ENCODE measurements at places on chromosomes 2 and 18.

DNA sequence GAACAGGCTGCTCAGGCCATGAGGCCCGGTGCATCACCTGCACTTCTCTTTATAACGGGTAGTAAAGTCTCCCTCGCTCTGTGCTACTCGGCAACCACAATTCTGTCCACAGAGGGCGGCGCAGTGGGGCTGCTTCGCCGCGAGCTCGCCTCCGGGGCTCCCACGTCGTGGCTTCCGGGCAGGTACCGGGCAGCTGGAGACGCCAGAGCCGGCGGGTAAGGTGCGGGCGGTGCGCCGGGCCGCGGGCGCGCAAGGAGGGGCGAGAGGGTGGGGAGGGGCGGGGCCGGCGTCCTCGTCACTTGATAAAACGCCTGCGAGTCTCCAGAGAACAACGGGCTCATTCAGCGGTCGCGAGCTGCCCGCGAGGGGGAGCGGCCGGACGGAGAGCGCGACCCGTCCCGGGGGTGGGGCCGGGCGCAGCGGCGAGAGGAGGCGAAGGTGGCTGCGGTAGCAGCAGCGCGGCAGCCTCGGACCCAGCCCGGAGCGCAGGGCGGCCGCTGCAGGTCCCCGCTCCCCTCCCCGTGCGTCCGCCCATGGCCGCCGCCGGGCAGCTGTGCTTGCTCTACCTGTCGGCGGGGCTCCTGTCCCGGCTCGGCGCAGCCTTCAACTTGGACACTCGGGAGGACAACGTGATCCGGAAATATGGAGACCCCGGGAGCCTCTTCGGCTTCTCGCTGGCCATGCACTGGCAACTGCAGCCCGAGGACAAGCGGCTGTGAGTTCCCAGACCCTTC, at the start of gene ITGA6:
ITGA6 (plus strand) TSS at position 331 of the 734 bp plus-strand sequence.
- DNase-seq, result peak; percentile 93

DNA sequence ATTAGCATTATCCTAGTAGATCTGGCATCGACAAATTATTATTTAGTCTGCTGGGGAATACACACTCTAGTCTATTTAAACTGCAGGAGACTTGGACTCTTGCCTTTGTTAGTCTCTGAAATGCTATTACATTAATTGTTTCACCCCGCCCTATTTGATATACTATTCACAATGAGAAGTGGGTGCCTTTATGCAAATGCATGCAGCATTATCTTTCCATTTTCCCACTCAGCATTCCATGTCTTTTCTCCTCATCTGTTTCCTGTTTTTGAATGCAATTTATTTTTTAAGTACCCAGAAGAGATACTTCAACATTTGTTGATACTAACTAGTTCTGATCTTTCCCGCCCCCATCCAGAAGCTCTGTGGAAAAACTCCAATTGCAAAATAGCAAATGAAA, 395.3 kb upstream of the NXPH2 start:
- no peak for DNase-seq

- DNase-seq, result no peak
These were observed 155.1 kb downstream of the SS18 start for GRCh38 chr18:25935356-25935755.

GRCh38 chr2:139477618-139478017, 697.4 kb upstream of the NXPH2 start:
- no peak for DNase-seq

- DNase-seq, result peak; percentile 13
These were observed 177.9 kb downstream of the LRRTM1 start for GRCh38 chr2:80126596-80127189.

DNA sequence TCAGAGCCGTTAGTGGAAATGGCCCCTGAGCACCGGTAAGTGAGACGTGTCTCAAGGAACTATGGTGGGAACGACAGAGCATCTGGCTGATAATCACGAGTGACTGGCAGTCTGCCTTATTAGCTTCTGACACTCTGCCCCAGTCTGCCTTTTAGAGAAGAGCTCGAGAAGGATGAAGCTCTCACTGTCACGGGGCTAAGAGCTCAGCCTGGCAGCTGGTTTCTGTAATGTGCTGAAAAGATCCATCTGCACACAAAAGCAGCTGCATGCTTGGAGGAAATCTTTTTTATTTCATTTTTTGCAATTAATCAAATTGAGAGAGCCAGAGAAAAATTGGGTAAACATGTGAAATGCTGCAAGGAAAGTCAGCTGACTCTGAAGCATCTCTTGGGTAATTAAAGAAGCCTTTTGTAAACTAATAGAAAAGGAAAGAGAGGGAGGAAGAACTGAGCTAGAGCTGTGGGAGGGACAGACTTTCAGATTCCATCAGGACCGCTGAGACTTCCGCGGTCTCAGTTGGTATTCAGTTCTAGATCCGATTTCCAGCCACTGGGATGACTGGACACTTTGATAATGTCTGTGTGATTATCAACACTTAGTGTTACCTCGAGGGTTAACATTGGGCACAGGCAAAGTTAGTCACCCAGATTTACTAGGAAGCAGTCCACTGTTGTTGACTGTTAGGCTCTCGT, 24.4 kb downstream of the MBP start:
- DNase-seq, result peak; percentile 96

DNA sequence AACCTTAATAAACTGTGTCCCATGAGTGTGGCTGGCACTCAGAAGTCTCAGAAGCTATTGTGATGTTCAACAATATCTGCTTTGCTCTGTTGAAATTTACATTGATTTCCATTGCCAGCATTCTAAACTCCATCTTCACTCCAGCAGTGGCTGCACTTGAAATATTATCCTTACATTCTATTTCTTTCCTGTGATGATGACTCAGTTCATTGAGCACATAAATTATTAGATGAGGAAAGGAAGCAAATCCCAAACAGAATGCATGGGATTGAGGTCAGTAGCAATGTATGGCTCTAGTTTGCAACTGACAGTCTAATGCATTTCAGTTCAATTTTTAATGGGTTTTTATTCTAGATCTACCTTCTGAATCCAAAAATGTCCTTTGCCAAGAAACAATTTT, 92.4 kb upstream of the TTN start:
- no peak for DNase-seq

DNA sequence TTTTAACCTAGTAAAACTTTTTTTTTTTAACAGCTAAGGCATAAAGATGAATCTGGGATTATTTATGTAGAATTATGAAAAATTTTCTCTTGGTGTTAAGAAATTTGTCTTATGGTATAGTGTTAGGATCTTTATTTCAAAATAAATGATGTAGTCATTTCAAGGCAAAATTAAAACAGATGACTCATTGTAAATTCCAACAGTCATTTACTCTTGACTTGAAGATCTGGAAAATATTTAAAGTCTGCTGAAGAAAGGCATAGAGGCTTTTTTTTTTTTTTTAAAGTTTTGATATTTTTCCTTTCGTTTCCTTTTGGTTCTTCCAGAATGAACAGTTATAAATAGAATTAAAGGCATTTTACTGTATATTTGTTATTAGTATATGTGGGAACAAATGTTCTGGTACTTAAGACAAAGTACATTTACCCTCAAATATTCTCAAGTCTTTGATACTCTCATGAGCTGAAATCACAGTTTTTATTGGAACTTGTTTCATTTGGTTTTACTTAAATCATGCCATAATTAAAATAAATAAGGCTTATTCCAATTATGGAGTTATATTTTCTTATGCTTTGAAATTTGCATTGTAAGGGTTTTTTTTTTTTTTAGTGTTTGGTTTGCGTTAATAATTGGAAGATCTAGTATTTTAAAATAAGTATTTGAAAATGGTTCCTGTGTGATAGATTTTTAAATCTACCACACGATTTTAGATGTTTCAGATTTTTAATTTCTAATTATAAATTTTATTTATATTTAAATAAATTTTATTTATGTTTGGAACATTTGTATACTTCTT, 29.9 kb downstream of the GLS start:
- no peak for DNase-seq

DNA sequence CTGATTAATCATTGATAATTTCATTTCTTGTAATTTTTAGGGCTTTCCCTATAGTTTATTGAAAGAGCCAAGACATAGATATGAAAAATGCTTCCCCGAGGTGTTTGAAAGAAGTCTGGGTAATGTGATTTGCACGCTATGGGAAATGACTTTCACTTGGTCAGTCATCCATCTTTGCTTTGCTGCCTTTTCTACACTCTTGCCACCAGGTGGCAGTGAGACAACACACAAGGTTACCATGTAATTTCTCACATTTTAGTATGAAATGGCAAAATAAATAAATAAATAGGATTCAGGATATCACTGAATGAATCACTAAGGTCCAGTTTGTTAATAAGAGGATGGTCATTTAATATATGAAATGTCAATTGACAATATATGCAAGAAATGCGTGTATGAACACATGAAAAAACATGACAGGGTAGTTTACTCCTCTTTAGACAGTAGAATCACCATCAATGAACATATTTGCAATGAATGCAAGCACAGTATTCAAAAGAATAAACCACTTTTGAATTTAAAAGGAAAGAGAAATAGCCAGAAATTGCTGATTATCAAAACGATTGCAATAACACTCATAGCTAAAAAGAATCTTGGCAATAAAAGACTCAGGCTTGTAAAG, 52.2 kb upstream of the KCNH7 start:
- DNase-seq, result peak; percentile 51

DNA sequence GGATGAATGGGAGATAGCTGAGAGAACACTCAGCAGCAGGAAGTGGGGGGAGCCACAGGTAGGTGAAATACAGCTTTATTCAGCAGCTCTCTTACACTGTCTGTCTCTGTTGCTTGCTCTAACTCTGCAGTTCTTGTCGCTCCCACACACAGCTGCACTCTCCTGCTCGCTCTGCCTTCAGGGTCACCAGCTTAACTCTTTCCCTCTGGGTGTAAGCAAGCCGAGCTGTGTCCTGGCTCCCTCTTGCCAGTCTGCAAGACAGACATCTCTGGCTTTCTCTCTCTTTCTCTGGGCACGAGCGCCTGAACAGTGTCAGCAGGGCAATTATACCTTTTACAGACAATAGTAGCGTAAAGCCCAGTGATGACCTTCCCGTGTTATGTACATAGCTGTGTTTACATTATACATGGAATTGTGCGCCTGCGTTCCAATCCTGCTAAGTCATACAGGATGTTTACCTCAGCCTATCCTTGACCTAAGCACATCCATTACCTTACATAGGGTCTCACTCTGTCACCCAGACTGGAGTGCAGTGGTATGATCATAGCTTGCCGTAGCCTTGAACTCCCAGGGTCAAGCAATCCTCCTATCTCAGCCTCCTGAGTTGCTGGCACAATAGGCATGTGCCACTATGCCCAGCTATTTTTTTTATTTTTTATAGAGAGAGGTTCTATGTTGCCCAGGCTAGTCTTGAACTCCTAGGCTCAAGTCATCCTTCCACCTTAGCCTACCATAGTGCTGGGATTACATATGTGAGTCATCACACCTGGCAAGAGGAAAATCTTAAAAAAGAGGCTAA, 57.8 kb upstream of the CHN1 start:
- no peak for DNase-seq

- no peak for DNase-seq
These were observed 168.6 kb downstream of the CNTNAP5 start for GRCh38 chr2:124193706-124194105.

DNA sequence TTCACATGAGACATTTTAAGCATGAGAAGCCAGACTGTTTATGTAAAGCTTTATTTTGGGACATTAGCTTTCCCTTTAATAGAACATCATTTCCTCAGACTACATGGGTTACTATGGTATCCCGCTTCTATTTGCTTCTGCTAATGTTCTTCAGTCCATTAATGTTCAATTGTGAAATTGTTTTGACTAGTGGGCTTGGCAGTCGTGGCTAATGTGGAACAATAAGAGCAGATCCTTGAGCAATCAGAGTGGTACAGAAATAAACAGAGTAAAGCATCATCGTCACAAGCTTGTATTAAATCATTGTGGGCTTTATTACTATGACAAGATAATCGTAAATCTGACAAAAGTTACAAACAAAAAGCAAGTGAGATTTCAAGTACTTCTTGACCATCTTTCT, 60.2 kb downstream of the PDE1A start:
- no peak for DNase-seq

DNA sequence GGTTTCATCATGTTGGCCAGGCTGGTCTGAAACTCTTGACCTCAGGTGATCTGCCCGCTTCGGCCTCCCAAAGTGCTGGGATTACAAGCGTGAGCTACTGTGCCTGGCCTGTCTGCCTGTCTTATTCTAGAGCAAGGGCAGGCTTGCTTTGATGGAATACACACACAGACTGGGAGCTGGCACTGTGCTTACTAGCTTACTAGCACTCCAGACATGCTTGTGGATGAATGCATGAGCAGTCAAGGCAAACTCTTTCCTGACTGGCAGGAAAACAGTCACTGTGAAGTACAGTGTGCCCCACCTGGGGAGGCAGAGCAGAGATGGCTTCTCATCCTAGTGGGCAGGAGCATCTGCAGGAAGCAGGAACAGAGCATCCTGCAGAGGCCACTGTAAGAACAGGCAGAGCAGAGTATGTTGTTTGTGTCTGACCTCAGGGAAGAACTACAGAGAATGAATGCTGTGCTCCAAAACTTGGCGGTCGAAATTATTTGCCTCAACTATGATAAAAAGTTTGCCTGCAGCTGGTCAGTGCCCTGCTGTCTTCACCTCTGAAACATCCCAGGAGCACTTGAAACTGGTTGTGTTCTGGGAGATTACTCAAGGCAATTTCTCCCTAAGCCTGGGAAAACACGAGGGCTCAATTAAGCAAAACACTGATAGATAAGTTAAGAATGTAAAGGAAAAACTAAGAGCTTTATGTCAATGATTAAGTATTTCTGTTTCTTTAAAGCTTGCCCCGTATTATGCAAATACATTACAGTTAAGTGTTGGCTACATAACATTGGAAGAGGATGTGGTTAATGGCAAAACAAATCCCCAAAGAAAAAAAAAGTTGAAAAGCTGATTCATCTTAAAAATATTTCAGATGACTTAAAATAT, 102.4 kb downstream of the VAPA start:
- DNase-seq, result peak; percentile 94

DNA sequence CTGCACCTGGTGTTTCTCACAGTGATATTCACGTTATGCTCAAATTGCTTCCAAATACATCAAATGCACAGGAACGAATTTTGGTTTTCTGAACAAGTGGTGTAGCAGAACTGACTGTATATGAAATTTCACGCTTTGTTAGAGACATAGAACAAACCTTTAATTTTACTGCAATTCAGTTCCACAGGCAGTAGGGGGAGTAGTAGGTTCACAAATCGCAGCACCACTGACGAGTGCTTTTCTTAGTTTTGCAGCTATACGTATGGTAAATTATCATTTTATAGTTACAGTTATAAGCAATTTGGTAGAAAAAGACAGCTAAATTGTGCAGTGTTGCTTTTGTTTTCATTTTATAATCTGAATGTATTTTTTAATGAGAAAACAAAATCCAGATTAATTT, 113.3 kb downstream of the KIAA1328 start:
- no peak for DNase-seq
